ENCODE measurements at places on chromosomes 2 and 18.

DNA sequence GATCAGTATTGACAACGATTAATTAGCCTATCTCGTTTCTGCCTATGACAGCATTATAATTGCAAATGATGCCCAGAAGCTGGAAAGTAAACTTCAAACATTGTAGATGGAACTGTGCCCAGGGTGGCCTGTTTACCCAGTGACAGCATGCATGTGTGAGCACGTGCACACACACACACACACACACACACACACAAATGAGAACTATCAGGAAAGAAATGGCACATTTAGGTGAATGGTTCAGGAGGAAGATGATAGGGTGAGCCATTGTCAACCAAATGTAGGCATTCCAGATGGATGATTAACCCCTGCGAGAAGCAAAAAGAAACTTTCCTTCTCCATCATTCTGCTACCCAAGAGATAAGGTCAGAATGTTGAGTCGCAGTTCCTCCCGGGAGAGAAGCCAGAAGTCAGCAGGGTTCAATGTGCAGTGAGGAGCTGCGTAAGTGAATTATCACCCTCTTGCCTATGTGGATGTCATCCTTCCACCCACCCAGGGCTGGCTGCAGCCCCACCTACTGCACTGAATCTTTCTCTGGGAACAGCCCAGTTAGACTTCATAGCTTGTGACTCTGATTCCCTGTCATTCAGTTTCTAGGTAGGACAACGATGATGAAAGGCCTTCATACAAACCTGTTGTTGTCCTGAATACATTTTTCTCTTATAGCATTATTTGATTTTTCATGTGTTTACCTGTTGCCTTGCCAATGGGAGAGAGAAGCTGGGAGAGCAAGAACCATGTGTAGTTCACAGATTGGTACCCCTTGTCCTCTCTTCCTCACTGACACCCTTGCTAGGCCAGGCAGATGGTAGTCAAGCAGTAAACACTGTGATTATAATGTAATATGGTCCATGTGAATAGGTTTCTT is 3.5 kb upstream of the APOB start:
- DNase-seq, result no peak

GRCh38 chr2:172098650-172099471 is 3.8 kb downstream of the DLX2 start:
- DNase-seq, result peak; percentile 60

DNA sequence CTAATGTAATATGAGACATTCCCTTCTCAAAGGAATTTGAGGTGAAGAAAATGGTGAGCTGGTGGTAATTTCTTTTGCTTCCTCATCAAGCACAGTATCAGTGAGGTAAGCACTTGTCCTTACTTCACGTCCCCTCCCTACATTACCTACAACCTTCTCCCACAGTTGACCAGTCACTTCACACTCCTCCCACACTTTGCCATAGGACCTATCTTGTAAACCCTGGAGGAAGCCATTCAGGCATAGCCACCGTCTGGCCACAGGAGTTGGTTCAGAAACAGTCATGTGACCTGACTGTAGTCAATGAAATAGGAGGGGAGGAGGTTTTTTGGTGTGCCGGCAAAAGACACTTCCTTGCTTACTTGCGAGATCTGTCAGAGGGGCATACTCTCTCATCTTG is 12.1 kb downstream of the ACOXL start:
- DNase-seq, result no peak

- no peak for DNase-seq
Observed at GRCh38 chr2:39099870-39100728, 20.8 kb downstream of the SOS1 start.

GRCh38 chr18:69402533-69402989 is 1.9 kb downstream of the DOK6 start:
- no peak for DNase-seq

- no peak for DNase-seq
Observed at GRCh38 chr2:176187899-176188773, at the start of gene HOXD1. Gene HOXD1 (plus strand): TSS chr2:176188668. CDS start chr2:176188802, 134 bp downstream.

DNA sequence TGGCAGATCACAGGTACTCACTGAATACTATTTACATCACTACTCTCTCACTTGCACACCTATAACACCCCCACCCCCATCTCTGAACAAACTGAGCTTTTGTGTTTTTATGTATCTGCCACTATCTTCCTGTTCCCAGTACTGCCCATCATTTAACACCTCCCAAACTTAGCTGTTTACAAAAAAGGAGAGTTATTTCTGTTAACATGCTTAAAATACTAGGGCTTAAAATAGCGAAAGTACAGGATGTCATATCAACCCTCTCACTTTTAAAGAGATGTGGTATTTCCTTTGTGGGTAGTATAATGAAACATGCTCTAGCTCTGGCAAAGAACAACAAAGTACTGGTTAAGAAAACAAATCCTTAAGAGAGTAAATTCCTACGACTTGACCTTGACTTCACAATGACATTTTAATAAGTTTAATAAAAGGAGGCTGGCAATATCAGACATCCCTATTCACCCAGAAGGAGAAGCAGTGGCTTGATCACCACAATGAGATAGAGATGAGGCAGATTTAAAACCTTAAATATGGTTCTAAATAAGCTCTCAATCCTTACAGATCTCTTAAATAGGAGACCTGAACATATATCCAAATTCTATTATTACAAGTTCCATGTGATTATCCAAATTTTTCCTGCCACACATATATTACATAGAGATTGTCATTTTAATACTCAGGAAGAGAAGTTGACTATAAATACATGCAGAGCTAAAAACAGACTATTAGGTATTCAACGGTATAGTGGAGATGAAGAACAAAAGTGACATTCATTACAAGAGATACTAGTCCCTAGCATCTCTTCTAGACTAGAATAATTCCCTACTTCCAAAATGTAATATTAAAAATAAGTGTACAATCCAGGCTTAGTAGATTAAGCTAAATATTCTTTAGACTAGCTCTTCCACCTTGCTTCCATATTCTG is 36.9 kb downstream of the TRAK2 start:
- DNase-seq, result no peak

DNA sequence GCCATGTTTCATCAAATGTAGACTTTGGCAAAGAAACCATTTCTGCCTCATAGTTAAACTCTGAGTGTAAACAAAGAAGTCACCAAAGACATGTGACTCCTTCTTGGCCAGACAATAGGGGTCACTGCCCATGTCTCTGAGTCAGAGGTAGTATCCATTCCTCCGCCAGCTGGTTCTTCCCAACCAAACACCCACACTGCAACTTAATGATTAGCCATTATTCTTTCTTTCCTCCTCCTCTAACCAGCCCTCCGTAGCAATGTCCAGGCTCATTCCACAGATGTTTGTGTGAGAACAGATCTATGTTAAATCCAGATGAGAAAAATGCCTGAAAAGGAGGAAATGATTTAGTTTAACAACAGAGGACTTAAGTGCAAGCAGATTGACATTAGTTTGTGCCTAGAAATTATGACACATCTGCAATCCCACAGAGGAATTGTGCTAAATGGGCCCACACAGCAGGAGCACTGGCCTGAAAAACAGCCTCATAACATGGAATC is 127.9 kb upstream of the SH3BP4 start:
- DNase-seq, result no peak

GRCh38 chr2:144374163-144374661 is 145.7 kb downstream of the ZEB2 start:
- DNase-seq, result no peak

- no peak for DNase-seq
Observed at GRCh38 chr18:45359275-45360009, 255.8 kb upstream of the SLC14A2 start.

Data from neural crest cell (in vitro differentiated cells).